ENCODE measurements at places on chromosomes 16 and 17.

DNA sequence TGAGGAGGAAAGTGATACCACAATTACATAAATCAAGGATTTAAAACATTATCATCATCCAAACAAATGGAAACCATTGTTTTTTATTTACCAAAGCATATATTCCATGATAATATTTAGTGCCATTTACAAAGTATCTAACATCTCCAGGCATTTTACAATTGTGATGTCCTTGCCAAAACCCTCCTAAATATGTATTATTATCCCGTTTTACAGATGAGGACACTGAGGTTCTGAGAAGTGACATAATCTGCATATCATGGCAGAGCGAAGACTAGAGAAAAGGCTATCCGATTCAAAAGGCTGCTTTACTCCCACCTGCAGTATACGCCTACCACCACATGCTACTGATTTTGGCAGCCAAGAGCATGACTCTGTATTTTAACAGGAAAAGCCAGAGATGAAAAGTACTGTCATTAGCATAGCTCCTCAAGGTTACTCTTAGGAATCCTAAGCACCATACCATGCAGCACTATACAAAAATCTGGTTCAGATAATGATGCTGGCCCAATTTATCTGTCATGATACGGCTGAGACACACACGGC lies 301.4 kb downstream of the CA10 start:
- no peak for DNase-seq

- DNase-seq = no peak
Observed at GRCh38 chr17:7080456-7081041, 498 bp upstream of the CLEC10A start.

DNA sequence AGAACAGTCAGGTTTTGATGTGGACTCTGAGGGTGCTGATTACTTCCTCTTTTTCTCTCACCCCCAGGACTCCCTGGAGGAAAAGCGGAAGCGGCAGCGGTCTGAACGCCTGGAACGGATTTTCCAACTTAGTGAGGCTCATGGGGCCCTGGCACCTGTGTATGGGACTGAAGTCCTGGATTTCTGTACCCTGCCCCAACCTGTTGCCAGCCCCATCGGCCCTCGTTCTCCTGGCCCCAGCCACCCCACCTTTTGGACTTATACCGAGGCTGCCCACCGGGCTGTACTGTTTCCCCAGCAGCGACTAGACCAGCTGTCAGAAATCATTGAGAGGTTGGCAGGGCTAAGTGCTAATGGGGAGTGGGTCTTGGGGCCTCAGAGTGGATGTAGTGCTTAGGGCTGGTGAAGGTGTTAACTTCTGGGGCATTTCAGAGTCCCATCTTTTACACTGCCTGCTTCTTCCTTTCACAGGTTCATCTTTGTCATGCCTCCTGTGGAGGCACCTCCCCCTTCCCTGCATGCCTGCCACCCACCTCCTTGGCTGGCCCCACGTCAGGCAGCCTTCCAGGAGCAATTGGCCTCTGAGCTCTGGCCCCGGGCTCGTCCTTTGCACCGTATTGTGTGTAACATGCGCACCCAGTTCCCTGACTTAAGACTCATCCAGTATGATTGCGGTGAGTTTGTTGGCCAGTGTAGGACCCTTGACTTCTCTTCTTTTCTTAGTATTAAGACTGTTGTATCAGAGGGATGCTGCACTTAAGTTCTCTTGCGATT lies 19.1 kb upstream of the PHKG2 start:
- no peak for DNase-seq

GRCh38 chr17:40171750-40172149 lies 5.5 kb upstream of the RAPGEFL1 start:
- no peak for DNase-seq

DNA sequence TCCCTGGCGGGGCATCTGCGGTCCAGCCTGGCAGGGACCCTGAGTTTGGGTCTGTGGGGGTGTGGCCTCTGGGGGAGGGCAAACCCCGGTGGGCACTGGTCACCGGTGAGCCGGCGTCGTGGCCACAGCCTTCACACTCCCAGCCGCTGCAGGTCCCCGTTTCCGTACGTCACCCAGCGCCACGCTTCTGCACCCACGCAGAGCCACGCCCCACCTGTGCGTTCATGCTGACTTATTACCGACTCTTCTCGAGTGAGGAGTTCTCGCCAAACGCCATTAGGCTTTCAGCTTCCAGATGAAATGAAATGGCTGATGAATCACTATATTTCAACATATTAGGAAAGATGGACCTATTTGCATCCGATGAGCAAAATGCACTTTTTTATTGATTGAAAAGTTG lies 8.8 kb upstream of the SSTR5 start:
- no peak for DNase-seq

DNA sequence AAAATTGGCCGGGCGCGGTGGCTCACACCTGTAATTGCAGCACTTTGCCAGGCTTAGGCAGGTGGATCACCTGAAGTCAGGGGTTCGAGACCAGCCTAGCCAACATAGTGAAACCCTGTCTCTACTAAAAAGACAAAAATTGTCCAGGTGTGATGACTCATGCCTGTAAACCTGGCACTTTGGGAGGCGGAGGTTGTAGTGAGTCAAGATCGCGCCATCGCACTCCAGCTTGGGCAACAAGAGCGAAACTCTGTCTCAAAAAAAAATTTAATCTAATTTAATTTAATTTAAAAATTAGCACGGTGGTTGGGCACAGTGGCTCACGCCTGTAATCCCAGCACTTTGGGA lies 1.6 kb upstream of the HBQ1 start:
- no peak for DNase-seq

- no peak for DNase-seq
Observed at GRCh38 chr17:56319531-56319930, 166.3 kb downstream of the ANKFN1 start.

DNA sequence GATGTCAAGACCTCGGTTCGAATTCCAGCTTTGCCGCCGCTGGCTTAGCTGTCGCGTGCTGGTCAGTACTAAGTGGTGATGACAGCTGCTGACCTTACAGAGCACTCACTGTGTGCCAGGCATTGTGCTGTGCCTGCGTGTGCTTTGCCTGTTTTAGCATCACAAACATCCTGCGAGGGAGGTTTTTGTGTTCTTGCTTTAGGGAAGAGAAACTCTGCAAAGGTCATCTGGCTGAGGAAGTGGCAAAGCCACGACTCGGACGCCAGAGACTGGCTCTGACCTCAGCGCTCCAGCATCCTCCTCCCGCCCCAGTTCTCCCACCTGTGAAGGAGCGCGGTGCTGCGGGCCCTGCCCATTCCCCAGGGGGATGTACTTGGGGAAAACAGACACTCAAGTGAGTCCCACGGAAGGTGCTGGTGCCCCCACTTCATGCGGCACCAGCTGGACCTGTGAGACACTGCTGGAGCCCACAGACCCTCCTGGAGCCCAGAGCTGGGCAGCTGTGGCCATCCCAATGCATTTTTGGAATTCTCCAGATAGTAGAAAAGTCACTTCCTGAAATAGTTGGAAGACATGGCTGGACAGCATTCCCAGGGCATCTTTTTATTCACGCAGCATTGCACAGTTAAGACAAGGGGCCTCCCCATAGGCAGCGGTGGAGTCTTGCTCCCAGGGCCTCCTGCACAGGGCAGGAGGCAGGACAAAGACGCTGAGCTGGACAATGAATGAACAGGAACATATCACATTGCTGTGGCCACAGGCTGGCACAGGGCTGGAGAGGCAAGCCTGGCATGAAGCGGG lies 20.0 kb upstream of the HERPUD1 start:
- DNase-seq = peak; percentile 21

- DNase-seq = no peak
Observed at GRCh38 chr17:42866631-42867575, 15.9 kb downstream of the AOC3 start.

- no peak for DNase-seq
Observed at GRCh38 chr17:17504341-17505140, 8.3 kb upstream of the RASD1 start.

- no peak for DNase-seq
Observed at GRCh38 chr17:77085926-77086432, 54.8 kb upstream of the SEC14L1 start.

DNA sequence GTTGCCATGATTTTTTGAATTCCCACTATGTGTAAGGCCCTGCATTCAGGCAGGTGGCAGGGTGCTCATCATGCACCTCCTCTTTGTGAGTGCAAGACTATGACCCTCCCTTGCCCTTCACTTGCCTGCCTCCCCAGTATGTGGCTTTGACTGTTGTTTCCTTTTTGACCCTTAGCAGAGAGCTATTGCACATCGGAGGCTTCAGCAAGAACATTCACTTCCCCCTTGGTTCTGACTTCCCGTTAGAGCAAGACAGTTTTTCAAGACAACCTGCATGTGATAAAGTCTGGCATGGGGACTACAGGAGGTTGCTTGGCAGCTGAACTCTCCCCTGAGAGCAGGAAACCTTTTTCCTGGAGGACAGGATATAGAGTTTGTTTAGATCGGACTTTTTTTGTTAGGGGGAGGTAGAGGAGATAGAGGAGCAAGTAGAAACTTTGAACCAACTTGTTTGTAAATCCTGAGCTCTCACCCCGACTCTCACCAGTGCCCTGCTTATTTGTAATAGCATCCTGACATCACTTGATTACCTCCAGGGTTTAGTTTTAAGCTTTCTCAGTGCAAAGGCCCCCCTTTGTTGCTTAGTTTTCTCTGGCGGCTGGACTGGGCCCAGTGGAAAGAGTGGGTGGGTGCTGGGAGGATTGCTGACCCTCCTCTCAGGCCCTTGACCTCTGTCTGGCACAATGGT lies 34.3 kb downstream of the LIMD2 start:
- DNase-seq = no peak

- DNase-seq = no peak
Observed at GRCh38 chr16:81410643-81411293, 33.8 kb upstream of the CMIP start.

DNA sequence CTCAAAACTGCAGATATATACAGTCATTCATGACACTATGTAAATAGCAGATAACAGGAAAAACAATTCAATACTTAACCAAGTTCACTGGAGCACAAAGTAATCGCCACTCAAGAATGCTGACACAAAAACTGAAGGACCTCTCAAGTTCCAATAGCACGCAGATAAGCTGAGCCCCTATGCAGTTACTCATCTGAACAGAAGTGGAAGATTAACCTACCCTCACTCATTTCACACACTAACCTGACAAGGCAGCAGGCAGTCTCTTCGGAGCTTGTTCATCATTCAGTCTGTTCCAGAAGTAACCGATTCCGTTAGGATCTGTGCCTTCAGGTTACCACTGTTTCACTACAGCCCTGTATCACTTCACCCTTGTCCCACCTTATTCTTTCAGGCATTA lies 6.0 kb downstream of the HELZ start:
- no peak for DNase-seq

DNA sequence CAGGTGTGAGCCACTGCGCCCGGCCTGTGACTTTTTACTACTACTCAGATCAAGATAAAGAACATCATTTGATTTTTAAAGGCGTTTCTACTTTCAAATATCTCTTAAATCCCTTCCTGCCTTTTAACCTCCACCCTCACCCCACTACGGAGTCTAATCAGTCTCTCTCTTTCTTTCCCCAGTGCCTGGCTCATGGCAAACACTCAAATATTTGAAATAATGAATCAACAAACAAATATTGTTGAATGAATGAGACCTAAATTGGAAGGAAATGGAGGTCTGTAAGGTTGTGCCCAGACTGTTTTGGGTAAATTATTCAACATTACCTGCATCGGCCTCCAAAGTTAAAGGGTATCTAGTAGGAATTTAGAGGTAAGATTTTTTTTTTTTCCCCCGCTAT lies 14.7 kb downstream of the COPZ2 start:
- DNase-seq = no peak

DNA sequence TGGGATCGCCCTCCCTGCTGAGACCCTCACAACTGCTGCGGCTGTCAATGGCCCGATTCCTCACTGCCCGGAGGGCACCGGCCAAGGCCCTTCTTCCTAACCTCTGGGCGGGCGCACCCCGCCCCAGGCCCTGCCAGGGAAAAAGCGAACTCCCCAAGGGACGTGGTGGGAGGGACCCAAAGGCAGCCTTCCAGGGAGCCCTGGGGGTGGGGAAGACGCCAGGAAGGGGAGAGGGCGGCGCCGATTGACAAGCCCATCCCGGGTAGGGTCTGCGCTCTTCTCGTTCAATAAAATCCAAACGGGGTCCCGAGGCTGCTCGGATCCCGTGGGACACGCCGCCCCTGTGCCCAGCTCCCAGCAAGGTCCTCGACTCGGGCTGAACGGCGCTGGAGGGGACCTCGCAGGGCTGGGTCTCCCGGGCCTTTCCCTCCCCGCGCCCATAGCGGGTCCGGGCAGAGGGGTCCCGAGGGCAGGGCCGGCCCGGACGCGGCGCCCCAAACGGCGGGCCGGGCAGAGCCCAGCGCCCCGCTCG lies 416 bp downstream of the KIFC3 start:
- DNase-seq = no peak

- no peak for DNase-seq
Observed at GRCh38 chr16:73730481-73731090, 566.0 kb upstream of the PSMD7 start.

GRCh38 chr17:17064322-17064721 lies 22.1 kb downstream of the MPRIP start:
- DNase-seq = no peak

GRCh38 chr16:11384956-11385586 lies 39.8 kb downstream of the RMI2 start:
- no peak for DNase-seq

DNA sequence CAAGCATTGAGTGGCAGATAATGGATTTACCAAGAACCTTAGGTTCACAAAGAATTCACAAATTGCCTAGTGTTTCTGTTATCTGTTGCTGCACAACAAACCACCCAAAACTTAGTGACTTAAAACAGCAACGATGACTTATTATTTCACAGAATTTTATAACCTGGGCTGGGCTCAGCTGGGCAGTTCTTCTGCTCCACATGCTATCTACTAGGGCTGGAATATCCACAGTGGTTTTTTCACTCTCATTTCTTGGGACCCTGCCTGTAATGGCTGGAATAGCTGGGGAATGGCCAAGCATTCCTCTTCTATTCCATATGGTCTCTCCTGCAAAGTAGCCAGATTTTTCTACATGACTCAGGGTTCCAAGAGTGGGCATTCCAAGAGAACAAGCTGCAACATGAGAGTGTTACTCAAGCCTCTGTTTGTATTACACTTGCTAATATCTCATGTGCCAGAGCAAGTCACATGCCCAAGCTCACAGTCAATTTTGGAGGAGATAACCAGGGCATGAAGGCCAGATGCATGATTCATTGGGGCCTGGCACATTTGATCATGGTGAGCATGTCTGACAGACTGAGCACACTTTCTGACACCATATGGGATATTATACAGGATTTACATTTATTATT lies 4.9 kb upstream of the PSMD7 start:
- DNase-seq = peak; percentile 21

- DNase-seq = no peak
Observed at GRCh38 chr17:57410169-57410568, 153.8 kb downstream of the MSI2 start.

GRCh38 chr17:41529491-41529915 lies 1.4 kb upstream of the KRT19 start:
- no peak for DNase-seq

- DNase-seq = peak; percentile 5
Observed at GRCh38 chr16:51994597-51994996, 552.3 kb downstream of the TOX3 start.

GRCh38 chr17:82348866-82349265 lies 10.2 kb upstream of the TEX19 start:
- DNase-seq = no peak

- DNase-seq = no peak
Observed at GRCh38 chr16:87740441-87740840, 25.3 kb downstream of the KLHDC4 start.

- no peak for DNase-seq
Observed at GRCh38 chr17:72545766-72546165, 424.9 kb downstream of the SOX9 start.

GRCh38 chr16:62137996-62138395 lies 101.8 kb upstream of the CDH8 start:
- DNase-seq = no peak

Measured in foreskin melanocyte (primary cell).